ENCODE measurements at places on chromosomes 7 and 10. TPM values are rescaled to one million over a fixed set of nuclear protein-coding genes. Genes with fewer than 3 reads are reported as not detected.
A peak's percentile ranks its signal among the peaks of the same experiment; 100 is the strongest.

GRCh38 chr10:73644015-73644743 lies 2.9 kb upstream of the MYOZ1 start:
- peak; percentile 63 for DNase-seq
- H3K27me3 ChIP-seq = peaks cover 8% of the 10 kb centered on the region
- H3K4me1 ChIP-seq = peaks cover 15% of the 10 kb centered on the region
- no peak overlapping the region for H3K27ac ChIP-seq

Gene LLCFC1
- total RNA-seq = not detected

Gene SLC16A12
- not detected for total RNA-seq

- no peak overlapping the region for H3K4me3 ChIP-seq
- peaks cover 7% of the 10 kb centered on the region for H3K36me3 ChIP-seq
- H3K27me3 ChIP-seq = no peaks in the 10 kb centered on the region
- peaks cover 41% of the 10 kb centered on the region for H3K4me1 ChIP-seq
- no peak for DNase-seq
- H3K27ac ChIP-seq = no peak overlapping the region
Observed at GRCh38 chr7:151628846-151629604, 109.3 kb upstream of the RHEB start.

Gene CELF2
- total RNA-seq = 72.2 TPM

DNA sequence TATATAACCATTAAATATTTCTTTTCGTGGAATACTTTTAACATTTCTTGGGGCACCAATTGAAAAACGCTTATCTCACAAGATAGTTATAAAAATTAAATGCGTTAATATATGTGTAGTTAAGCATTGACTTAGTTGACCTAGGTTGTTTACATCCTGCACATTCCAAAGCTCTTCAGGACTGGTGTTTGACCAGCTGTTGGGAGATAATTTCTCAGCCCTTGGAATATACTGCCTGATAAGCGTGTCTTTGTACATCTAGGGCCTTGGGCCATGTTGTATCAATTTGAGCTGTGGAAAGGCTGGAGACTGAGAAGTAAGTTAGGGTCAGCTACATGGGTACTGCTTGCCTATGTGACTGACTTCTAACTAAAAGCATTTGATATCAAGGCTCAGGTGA lies 90.0 kb upstream of the AOAH start:
- no peak overlapping the region for H3K4me3 ChIP-seq
- no peak for DNase-seq
- peaks cover 2% of the 10 kb centered on the region for H3K4me1 ChIP-seq
- no peak overlapping the region for H3K27ac ChIP-seq
- H3K27me3 ChIP-seq = no peaks in the 10 kb centered on the region

Gene HACD1
- 1.9 TPM for total RNA-seq

Gene ELFN1
- not detected for total RNA-seq

GRCh38 chr7:114921631-114922025 lies 266 bp upstream of the MDFIC start:
- H3K4me1 ChIP-seq = peaks cover 62% of the 10 kb centered on the region
- peak overlapping the region; percentile 98 for H3K4me3 ChIP-seq
- H3K36me3 ChIP-seq = peaks cover 15% of the 10 kb centered on the region

Gene ATRNL1
- not detected for total RNA-seq

Gene CYP3A7
- total RNA-seq = not detected

GRCh38 chr7:142299237-142299781 lies 41.5 kb upstream of the PRSS58 start:
- peaks cover 13% of the 10 kb centered on the region for H3K27me3 ChIP-seq
- H3K4me3 ChIP-seq = peak overlapping the region; percentile 30
- no peaks in the 10 kb centered on the region for H3K36me3 ChIP-seq
- peak overlapping the region; percentile 66 for H3K27ac ChIP-seq

DNA sequence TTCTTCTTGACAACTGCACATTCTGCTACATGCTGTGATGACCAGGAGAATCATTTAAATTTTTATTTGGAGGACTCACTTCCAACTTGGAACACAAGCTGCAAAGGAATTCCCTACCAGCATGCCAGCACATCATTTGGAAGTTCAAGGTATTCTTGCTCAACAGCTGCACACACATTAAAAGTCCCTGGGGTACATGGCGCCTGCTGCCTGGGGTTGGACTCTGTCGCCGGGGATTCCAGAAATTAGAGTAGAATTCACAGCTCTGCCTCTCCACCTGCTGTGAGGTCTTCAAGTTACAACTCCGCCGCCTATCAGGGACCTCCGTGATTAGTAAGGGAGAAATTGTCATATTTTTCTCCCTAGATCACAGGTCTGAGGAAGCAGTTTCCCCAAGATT lies 1.1 kb downstream of the ZNF32 start:
- DNase-seq = no peak
- peak overlapping the region; percentile 88 for H3K4me3 ChIP-seq
- H3K27ac ChIP-seq = peak overlapping the region; percentile 86
- H3K36me3 ChIP-seq = peaks cover 47% of the 10 kb centered on the region
- peaks cover 18% of the 10 kb centered on the region for H3K4me1 ChIP-seq

DNA sequence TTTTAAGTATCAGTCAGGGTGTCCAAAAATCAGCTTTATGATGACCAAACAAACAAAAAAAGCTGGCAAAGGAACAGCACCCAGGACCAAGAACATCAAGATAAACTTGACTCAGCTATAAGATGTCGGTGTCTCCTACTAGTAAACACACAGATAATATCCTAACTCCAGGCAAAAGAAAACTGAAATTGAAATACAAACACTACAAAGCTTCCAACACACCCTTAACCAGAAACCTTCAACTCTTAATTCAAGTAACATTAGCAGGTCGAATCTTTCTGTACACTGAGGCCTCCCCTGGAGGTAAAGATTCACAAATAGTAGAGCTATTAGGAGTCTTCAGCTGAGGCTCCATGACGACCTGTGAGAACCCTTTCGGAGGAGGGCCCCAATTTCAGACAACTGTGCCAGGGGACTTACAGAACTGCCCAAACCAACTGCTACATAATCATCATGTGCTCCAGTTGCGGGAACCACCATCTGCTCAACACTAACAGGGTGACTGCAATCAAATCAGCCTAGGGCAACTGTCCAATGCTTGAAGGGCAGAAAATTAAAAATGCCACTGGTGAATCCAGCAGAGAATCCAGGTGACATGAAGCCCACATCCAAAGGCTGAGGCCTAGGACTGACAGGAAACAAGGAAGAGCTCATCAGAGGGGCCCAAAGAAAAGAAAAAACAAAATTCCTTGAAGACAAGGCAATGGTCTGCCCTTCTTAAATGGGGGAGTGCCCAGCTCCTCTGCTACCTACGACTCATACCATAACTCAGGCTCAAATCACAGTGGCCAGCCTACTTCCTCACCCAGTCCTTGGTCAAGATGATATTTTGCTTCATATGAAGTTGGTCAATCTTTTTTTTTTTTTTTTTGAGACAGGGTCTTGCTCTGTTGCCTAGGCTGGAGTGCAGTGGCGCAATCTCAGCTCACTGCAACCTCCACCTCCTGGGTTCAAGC lies 20.0 kb downstream of the XPNPEP1 start:
- peak; percentile 41 for DNase-seq
- peaks cover 57% of the 10 kb centered on the region for H3K36me3 ChIP-seq
- peak overlapping the region; percentile 0 for H3K4me3 ChIP-seq
- H3K27ac ChIP-seq = peak overlapping the region; percentile 77
- no peaks in the 10 kb centered on the region for H3K27me3 ChIP-seq

DNA sequence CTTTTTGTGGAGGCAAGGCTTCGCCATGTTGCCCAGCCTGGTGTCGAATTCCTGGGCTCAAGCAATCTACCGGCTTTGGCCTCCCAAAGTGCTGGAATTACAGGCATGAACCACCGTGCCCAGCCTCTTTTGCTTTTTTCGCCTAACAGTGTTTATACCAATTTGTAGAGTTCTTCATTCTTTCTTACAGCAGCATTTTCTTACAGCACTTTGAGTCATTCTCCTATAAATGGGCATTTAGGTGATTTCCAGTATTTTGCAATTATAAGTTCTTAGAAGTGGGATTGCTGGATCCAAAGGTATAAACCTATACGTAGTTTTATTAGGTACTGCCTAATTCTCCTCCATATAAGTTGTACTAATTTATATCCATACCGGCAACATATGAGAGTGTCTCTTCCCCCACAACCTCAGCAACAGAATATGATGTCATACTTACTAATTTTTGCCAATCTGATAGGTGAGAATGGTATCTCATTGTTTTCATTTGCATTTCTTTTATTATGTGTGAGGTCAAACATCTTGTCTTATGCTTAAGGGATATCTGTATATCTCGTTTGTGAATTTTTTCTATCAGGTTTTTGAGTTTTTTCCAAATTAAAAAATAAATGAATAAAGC lies 39.1 kb downstream of the SUFU start:
- H3K27ac ChIP-seq = peak overlapping the region; percentile 61
- H3K4me3 ChIP-seq = no peak overlapping the region
- H3K27me3 ChIP-seq = no peaks in the 10 kb centered on the region
- H3K4me1 ChIP-seq = peaks cover 15% of the 10 kb centered on the region

Gene LBX1
- total RNA-seq = not detected

Gene C7orf57
- total RNA-seq = 0.29 TPM

DNA sequence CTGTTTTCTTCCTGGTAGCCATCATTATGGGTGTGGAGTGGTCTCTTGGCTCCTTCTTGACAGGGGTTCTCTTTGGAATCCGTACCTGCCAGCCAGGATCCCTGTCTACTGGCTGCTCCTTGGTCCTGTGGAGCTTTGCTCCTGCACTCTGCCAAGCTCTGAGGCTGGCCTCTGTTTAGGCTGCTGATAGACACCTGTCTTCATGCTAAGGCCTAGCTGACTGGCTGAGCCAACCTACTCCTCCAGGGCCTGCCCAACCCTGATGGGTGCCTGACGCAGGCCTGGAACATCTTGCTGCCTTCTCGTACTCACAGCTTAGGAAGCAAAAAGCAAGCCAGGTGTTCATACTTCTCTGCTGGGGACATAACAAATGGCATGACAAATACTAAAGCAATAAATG lies 333.6 kb upstream of the ZNF32 start:
- H3K4me3 ChIP-seq = no peak overlapping the region
- DNase-seq = no peak
- no peaks in the 10 kb centered on the region for H3K36me3 ChIP-seq
- peaks cover 15% of the 10 kb centered on the region for H3K4me1 ChIP-seq
- no peak overlapping the region for H3K27ac ChIP-seq

GRCh38 chr7:118629898-118630438 lies 405.5 kb downstream of the ANKRD7 start:
- no peak overlapping the region for H3K4me3 ChIP-seq
- DNase-seq = no peak
- no peaks in the 10 kb centered on the region for H3K36me3 ChIP-seq
- H3K27me3 ChIP-seq = no peaks in the 10 kb centered on the region
- H3K4me1 ChIP-seq = no peaks in the 10 kb centered on the region
- H3K27ac ChIP-seq = no peak overlapping the region

- H3K27me3 ChIP-seq = no peaks in the 10 kb centered on the region
- no peaks in the 10 kb centered on the region for H3K4me1 ChIP-seq
- no peak for DNase-seq
- no peaks in the 10 kb centered on the region for H3K36me3 ChIP-seq
Observed at GRCh38 chr7:14748461-14748860, 154.1 kb downstream of the DGKB start.

Gene ENO4
- not detected for total RNA-seq

Gene SLC39A12
- total RNA-seq = not detected

GRCh38 chr7:39904077-39904486 lies 46.0 kb upstream of the CDK13 start:
- no peaks in the 10 kb centered on the region for H3K4me1 ChIP-seq
- no peak for DNase-seq
- no peaks in the 10 kb centered on the region for H3K27me3 ChIP-seq
- H3K4me3 ChIP-seq = no peak overlapping the region

GRCh38 chr7:36281945-36282717 lies 107.5 kb upstream of the ANLN start:
- H3K36me3 ChIP-seq = no peaks in the 10 kb centered on the region
- H3K4me3 ChIP-seq = no peak overlapping the region
- no peak overlapping the region for H3K27ac ChIP-seq

Measured in activated naive CD4-positive, alpha-beta T cell treated with anti-CD3 and anti-CD28 coated beads for 36 hours (primary cell).